Activated T-helper 1 cell treated with anti-CD3 and anti-CD28 coated beads, Interleukin-12 subunit alpha, Interleukin-12 subunit beta, Interleukin-2, Interleukin-4 antibody, amounts not matched to agents 30 ng/mL and 10 ng/mL and 1 ng/mL, durations not matched to agents 14 hours and 24 hours and 36 hours (primary cell): ENCODE measurements at places on chromosomes 13 and 19. TPM values are rescaled to one million over a fixed set of nuclear protein-coding genes. Genes with fewer than 3 reads are reported as not detected.

DNA sequence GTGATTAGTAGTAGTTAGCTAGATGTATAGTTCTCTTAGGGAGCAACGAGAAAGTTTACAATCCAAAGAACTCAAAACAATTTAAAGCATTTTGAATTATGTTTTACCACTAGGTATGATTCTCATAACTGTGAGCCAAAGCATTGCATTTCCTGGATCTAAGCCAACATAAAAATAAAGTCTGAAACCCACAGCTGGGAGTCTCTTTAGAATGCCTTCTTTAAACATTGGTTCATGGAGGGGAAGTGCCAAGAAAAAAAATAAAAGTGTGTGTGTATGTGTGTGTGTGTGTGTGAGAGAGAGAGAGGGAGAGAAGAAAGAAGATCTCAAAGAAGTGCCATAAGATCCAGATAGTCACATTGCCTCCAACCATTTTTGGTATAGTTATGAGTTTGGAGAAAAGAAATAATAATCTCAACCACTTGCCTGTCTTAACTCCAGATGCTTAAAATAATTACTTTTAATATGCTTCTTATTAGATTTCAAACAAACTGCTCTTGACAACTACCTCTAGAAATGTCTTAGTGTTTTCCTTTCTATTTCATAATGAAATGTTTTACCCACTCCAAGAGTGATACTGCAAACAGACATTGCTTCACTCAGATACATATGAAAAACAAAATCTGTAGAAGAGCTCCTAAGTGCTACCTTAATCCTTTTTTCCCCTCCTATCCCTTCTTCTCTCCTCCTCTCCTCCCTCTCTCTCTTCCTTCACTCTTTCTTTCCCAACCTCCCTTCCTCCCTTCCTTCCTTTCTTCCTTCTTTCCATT, 554.1 kb downstream of the KCTD12 start:
- DNase-seq: no peak

- DNase-seq: no peak
Measured at GRCh38 chr13:26168237-26168814, 53.8 kb downstream of the RNF6 start.

- DNase-seq: no peak
Measured at GRCh38 chr19:29831686-29832085, 19.9 kb downstream of the CCNE1 start.

VASP gene
- total RNA-seq: 234 and 235 TPM in 2 replicates

DNA sequence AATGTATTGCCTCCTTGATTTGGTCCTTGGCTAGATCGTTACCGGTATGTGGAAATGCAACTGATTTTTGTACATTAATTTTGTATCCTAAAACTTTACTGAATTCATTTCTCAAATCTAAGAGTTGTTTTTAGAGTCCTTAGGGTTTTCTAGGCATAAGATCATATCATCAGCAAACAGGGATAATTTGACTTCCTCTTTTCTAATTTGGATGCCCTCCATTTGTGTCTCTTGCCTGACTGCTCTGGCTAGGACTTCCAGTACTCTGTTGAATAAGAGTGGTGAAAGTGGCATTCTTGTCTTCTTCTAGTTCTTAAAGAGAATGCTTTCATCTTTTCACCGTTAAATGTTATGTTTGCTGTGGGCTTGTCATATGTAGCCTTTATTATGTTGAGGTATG, 12.0 kb upstream of the CYP2A13 start:
- DNase-seq: no peak

DNA sequence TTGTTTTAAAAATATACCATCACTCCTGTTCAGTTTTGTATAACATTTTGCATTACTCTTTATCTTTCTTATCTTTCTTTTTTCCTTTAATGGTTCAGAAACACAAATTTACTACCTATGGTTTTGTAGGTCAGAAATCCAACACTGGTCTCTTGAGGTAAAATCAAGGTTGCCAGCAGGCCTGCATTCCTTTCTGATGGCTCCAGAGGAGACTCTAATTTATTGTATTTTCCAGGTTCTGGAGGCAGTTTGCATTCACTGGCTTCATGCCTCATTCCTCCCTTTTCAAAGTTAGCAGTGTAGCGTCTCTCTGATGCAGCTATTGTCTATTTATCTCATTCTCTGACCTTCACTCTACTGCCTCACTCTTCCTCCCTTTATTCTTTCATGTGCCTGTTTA, 767.4 kb downstream of the SLITRK6 start:
- no peak for DNase-seq

C19orf81 gene
- total RNA-seq: not detected in 2 replicates

CHST8 gene
- total RNA-seq: not detected in 2 replicates

DNA sequence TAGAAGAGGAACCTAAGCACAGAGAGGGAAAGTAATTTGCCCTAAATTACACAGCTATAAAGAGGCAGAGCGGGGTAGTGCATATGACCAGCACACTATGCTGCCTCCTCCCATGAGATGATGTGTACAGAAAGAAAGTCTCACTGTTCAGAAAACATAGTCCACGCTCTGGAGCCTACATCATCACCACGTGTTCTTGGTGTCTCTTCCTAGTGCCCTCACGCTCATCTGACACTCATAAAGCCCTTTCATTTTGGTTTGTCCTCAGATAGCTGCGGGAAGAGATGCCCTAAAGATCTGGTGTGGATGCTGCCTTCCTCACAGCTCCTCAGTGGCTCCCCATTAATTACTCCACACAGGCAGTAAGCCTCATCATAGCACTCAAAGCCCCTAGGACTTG, 27.4 kb upstream of the SIAH3 start:
- DNase-seq: no peak

DNA sequence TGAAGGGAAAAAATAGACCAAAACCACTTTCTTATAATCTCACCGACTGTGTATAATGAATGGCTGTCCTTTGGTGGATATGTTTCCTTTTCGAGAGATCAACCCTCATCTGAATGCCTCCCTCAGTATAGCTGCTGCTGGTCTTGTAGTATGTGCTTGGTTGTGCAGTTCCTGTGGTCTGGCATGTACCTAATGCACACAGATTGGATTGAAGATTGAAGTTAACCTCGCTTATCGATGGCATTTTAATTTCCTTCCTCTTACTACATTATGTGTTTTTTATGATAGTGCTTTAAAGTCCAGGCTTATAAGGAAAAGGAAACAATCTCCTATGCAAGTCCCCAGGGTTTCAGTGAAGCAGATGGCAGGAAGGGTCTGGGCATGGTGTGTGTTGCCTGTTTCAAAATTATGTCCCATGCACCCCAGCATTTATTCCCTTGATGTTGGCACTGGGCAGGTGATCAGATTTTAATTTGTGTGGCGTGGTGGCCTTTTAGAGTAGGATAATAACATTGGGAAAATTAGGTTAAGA, 334.1 kb downstream of the SHISA2 start:
- no peak for DNase-seq

- DNase-seq: peak; percentile 78
Measured at GRCh38 chr19:10270616-10271394, at the start of gene ICAM1. ICAM1 (plus strand) TSS chr19:10271120; CDS start chr19:10271160, 40 bp downstream.

DNA sequence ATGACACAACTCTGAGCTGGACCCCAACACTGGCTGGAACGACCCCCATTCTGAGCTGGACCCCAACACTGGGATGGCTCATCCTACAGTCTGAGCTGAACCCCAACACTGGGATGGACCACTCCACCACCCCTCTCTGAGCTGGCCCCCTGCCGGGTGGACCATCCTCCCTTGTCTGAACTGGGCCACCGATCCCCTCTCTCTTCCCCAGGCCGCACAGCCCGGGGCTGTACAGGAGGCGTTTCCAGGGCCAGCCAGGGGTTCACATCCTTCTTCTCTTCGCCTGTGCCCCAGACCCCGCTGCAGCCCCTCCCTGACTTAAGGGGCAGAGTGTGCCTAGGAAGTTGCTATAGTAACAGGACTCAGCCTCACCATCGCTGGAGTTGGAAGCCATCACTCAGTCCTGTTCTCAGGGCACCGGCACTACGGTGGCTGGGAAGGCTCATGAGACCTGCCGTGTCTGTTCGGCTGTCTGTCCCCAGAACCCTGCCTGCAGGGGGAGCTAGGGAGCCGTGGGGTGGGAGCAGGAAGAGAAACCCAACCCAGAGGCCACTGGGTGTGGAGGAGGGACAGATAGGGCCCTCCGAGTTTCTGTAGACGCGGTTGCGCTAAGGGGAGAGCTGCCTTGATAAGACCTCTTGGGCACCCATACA, 3.7 kb downstream of the PRKACA start:
- peak; percentile 31 for DNase-seq

NCR1 gene
- total RNA-seq: not detected in 2 replicates

ZNF177 gene
- total RNA-seq: 0.18 TPM in 1 of 2 replicates, not detected in the other

DNA sequence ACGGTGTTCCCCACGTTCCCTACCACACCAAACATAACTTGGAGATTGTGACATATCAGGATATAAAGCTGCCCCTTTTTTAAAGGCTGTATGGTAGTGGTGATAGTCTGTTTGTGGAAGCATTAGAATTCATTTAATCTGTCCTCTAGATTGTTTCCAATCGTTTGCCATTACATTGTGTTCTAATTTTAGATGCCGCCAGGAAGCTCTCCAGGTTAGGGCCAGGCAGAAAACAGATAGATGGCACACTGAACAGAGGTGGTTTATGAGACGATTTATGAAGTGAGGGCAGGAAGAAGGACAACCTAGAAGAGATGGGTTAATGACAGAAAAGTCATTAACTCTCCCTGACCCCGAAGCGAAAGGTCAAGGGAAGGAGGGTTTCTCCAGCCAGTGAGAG, 30.0 kb downstream of the ARHGEF7 start:
- DNase-seq: no peak

ZNF730 gene
- 0.21 and 0.32 TPM in 2 replicates for total RNA-seq

DNA sequence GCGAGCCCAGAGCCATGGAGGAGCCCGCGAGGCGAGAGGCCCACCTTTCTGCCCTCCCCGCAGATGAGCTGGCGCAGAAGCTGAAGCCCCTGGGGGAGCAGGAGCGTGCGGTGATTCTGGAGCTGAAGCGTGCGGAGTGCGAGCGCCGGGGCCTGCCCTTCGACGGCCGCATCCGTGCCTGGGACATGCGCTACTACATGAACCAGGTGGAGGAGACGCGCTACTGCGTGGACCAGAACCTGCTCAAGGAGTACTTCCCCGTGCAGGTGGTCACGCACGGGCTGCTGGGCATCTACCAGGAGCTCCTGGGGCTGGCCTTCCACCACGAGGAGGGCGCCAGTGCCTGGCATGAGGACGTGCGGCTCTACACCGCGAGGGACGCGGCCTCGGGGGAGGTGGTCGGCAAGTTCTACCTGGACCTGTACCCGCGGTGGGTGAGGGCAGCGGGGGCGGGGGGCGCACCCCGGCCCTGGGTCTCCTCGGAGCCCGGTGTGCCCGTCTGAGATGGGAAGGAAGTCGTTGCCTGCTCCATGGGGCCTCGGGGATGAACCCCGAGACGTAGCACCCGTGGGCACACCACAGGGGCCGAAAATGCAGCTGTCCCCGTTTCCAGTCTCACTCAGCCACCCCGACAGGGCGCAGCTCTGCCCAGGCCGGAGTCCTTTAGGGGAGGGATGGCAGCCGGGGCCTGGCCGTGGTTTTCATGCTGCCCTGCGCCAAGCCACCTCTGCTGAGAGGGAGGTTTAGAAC, 12.1 kb upstream of the ZNF554 start:
- no peak for DNase-seq
